ENCODE measurements at places on chromosomes 4 and X.

GRCh38 chr4:179843370-179843769 is 2399.8 kb upstream of the TENM3 start:
- DNase-seq, result no peak

DNA sequence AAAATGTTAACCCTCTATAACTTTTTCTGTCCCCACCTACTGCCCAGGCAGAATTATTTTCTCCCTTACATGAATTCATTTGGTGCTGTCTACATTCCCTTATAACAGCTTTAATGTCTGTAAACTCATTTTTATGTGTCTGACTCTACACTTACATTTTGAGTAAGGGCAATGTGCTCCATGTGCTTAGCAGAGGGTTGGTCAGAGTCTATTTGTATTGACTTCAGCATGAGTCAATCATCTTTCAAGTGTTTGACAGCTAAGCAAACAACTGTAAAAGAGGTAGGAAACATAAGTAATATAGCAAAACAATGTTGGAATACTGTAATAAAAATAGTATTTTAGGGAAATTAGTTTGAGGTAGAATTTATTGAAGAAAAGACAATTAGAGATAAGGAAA is 6.3 kb downstream of the IL15 start:
- DNase-seq, result no peak

DNA sequence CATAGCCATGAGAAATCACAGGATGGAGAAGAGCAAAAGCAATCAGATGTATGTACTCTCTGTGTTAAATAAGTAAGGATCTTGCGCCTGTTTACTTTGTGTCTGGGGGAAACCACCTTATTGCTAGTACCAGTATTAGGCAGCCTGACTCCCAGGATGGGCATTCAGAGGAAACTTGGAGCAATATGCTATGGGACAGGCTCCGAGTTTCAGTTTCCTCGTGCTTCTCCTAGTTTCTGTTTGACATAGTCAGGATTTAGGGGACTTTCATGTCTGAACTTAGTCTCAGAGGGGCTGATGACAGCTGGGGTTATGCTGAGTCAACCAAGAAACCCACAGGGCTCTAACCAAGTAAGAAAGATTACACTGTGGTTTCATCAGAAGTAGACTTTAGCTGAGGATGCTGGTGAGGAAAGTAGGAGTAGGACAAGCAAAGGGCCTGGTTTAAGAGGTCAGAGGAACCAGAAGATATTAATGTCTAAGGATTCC is 13.5 kb downstream of the NSUN7 start:
- peak; percentile 31 for DNase-seq

- no peak for DNase-seq
These were observed 23.3 kb upstream of the TMEM255A start for GRCh38 chrX:120334603-120335002.

DNA sequence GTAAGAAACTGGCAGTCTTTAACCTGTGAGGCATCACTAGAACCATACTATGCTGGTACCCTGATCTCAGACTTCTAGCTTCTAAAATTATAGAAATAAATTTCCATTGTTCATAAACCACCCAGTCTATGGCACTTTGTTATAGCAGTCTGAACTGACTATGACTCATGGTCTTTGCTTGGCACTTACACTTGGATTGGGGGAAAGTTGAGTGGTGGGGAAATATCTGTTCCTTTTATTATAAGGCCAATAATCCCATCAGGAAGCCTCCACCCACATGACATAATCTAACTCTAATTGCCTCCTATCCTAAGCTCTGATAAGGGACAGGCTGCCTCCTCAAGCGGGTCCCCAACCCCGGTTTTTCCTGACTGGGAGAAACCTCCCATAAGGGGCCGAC is 61.4 kb upstream of the PACRGL start:
- DNase-seq, result no peak

- no peak for DNase-seq
These were observed 196.0 kb upstream of the EDNRA start for GRCh38 chr4:147284935-147285334.

- no peak for DNase-seq
These were observed 80.0 kb downstream of the NWD2 start for GRCh38 chr4:37324546-37324945.

DNA sequence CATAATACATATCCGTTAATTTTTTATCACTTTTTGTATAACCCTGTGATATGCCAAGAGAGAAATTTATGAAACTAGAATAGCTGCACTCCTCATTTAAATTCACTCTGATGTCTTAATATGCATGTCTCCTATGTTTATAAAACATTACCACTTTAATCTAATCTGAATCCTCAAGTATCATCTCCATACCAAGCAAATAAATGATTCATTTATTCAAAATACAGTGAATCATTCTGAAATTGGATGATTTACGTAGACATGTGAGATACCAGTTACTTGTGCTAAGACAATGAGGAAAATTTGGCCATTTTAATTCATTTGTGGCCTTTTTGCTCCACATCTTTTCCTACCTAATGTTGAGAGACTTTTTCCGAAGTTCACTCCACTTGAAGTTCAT is 435.1 kb upstream of the FTHL17 start:
- no peak for DNase-seq

DNA sequence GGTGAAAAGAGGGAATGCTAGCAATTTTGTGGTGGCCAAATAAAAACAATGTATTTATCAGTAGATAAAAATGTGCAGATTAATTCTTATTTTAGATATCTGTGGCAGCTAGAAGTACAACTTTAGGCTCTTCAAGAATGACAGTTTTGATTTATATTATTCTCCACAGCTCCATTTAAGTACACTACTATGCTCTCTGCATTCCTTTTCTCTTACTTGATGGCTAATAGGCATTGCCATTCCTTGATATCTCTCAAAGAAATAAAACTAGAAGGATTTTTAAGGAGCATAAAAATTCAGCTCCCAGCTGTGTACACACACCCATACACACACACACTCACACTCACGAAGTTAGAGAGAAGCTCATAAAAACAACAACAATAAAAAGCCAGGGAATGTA is 59.4 kb upstream of the H2AZ1 start:
- DNase-seq, result no peak

DNA sequence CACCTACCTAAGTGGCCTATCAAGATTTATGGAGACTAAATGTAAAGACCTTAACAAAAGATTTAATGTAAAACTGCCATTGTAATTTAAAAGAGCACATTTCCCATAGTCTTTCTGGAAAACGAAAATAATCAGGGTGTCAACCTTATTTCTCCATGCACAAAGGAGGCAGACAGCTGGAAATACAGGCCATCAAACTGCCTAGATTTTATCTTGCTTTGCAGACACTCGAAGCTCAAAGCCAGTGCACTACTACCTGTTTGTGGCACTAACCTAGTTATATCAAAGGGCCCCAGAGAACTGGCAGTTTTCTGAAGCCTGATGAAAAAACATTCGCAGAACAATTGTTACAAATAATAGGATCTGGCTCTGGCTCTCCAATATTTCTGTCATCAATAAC is 863.9 kb downstream of the STPG2 start:
- no peak for DNase-seq

DNA sequence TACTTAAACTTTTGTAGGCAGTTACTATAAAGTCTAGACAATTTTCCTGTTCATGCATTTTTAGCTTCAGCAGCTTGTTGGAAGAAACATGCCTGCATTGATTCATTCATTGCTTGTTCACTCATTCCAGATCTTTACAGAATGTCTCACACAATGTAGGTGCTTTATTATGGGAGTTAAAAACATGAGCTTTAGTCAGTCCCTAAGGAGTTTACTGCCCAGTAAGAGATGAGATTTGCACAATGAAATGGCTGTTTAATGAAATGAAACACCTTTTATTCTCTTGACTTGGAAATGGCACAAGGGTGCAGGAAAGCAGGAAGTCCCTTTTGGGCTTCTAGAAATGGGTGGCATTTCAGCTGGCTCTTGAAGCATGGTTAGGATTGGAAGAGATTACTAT is 2.9 kb downstream of the NOCT start:
- DNase-seq, result no peak

- no peak for DNase-seq
These were observed 10.1 kb downstream of the TKTL1 start for GRCh38 chrX:154305541-154306205.

- no peak for DNase-seq
These were observed 1.0 kb upstream of the RNF150 start for GRCh38 chr4:141133999-141134995.

GRCh38 chrX:97050392-97050791 is 166.7 kb downstream of the RPA4 start:
- no peak for DNase-seq

- no peak for DNase-seq
These were observed 231.7 kb upstream of the AFF2 start for GRCh38 chrX:148268673-148269072.

DNA sequence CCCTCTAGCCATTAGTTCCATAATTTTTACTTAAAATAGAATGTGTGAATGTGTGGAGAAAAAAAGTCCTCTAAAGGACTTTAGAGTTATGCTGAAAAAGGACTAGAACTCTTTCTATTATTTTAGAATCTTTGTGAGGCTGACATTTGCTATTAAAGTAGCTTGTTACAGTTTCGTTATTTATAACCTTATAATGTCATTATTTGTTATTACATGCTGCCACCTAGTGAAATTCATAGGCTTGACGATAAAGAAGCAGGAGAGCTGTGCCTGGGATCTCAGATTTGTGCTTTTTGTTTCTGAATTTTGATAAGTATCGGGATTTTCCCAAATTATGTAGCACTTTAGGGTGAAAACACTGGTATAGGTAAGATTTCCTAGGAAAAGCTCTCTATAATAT is 38.5 kb upstream of the TAPT1 start:
- DNase-seq, result no peak

- no peak for DNase-seq
These were observed 37.5 kb upstream of the STK26 start for GRCh38 chrX:131985526-131986049.

DNA sequence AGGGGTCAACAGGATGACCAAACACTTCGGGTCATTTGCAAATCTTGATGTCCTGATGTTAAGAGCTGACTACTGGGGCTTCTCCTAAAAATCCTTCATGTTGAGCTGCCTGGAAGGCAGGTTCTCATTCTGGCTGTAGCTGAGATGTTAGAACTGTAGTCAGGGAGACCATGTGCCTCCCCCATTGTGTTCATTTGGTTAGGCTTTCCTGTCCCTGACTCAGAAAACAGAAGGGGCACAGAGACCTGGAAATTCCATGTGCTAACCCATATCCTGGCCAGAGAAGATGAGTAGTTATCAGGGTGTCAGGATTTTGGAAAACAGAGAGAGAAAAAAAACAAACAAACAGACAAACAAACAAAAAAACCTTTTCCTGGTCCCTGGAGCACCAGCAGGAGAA is 177.5 kb downstream of the AR start:
- no peak for DNase-seq

DNA sequence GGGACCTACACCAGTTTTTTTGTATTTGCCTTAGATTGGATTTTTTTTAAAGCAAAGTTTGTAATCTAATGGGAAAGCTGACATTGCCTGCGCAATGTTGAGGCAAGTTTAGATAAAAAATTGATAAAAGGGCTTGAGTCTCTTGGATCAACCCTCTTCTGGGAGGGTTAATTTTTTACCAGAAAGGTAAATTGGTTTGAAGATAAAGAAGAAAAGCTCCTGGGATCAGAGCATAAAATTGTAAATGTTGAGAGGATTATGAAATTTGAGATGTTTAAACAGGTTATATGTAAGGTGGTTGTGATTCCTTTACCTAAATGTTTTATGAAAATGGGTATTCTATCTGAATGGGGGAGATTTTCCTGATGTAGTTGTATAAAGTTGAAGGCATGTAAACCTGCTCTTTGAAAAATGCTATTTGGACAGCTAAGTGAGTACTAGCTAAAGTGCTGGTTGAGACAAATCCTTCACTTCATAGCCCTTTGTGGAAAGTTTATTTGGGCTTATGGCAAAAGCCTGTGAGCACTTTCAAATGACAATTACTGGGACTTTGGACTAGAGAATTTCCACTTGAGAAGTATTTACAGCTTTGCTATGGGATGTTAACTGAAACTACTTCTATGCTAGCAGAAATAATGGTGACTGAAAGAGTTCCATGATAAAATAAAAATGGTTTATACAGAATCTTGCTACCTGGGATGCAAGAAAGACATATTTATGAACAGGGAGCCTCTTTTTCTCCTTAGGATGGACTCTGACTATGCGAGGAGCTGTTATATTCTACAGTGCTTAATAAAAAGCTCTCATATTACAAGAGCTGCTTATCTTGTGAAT is 56.2 kb downstream of the UGT2B10 start:
- DNase-seq, result no peak

GRCh38 chrX:15761564-15762191 is 23.6 kb downstream of the CA5B start:
- peak; percentile 31 for DNase-seq

GRCh38 chrX:45232139-45232538 is 31.5 kb upstream of the DIPK2B start:
- DNase-seq, result no peak

DNA sequence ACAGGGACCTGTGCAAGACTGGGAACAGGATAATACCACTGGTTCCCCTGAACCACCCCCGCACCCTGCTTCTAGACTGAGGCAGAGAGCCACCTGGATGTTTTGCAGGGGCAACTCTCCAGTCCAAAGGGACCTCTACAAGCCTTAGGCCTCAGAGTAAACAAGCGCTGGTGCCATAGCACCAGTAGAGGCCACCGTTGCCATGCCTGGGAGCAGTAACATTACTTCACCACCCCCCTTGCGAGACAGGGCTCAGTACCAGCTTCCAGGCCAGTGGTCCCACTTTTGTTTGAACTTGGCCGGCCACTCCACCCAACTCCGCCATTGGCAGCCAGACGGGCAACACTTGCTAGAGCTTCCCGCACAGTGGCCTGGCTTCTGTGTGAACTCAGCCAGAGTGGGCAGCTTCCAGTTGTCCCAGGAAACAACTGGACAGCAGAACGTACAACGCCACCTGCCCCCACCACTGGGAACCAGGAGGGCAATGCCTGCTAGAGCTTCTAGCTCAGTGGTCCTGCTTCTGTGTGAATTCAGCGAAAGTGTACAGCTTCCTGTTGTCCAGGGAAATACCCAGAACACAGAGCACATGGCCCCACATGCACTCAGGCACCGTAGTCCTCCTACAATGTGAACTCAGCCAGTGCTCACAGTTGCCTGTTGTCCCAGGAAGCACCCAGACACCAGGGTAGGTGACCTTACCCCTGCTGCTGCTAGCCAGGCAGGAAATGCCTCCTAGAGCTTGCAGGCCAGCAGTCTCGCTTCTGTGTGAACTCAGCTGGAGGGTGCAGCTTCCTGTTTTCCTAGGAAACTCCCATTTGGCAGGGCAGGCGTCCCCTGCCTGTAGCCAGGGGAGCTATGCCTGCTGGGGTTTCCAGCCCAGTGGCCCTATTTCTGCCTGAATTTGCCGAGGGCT is 39.9 kb upstream of the PCDH19 start:
- DNase-seq, result no peak

DNA sequence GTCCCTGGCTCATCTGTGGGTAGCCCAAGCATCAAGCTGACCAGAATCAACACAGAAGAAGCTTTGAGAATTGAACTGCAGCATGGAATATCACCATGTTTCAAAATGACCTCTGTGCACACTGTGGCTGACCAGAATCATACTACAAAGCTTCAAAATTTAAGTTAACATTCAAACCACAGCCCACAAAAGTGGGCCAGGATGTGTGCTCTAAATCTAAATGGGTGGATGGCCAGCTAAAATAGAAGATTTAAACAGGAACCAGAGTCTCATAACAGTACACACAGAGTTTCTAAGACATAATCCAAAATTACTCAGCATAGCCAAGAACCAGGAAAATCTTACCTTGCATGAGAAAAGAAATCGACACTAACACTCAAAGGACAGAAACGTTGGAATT is 46.1 kb downstream of the KLF3 start:
- no peak for DNase-seq
